SK-N-SH (cell line): ENCODE measurements at places on chromosomes 7 and 10.
A peak's percentile ranks its signal among the peaks of the same experiment; 100 is the strongest.

DNA sequence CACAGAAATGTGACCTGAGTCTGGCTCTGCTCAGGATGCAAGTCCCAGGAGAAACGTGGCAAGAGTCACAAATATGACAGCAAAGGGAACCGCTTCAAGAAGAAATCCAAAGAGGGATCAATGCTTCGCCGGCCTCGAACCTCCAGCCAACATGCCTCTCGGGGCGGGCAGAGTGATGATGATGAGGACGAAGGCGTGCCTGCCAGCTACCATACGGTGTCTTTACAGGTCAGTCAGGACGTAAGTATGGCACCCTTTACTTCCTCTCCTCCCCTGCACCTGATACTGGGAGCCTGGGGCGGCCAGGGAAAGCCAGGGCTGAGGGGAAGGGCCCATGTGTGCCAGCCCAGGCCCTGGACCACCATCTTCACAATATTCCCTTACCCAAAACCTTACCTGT, 18.6 kb upstream of the NFKB2 start:
- DNase-seq, result no peak

DNA sequence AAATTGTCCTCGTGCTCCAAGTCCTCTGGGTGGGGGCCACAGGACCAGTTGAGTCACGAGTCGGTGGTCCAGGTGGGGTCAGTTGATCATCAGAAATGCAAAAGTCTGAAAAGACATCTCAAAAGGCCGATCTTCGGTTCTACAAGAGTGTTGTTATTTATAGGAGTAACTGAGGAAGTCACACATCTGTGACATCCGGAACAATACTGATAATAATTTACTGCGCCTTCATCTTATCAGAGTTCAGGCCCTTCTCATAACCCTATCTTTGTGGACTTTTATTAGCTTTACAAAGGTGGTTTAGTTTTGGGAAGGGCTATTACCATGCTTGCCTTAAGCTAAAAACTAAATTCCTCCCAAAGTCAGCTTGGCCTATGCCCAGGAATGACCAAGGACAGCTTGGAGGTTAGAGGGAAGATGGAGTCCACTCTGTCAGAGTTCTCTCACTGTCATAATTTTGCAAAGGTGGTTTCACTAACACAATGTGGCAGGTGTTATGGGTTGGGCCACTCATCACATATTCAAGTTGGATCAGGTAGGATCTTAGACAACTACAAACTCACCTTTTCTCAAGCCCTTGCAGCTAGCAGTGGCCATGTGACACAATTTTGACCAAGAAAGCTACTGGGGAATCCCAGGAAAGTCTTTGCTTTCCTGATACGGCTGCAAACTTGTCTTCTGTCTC, 54.7 kb upstream of the CHST3 start:
- no peak for DNase-seq

DNA sequence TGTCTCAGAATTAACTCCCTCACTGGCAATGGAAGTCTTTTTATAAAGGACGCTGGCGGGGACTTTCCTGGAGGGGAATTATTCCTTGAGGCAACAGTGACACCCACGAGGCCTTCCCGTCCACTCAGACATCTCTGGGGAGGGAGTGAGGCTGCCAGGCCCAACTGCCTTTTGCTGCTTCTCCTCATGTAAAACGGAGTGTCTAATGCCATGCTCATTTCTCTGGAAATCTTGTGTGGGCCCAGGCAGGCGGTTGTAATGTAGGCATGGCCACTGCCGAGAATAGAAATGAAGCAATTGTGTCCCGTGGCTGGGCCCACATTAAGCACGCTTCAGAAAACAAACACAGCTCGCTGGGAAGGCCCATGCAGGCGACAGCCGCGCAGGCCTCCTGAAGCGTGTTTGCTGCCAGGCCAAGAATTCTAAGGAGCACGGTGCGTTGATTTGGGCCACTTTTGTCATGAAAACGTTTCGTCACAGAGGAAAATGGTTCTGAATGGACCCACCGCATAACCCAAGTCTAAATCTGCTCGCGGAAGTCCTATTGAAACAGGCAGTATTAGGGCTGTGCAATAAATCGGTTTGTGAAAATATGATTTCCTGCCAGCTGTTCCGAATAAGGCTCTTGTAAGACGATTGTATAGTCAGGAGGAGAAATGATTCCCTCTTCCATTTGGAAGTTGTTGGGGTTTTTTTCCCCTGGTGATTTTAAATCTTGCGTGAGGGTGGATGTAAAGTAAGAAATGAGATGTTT, 104.2 kb upstream of the CHST15 start:
- no peak for DNase-seq

DNA sequence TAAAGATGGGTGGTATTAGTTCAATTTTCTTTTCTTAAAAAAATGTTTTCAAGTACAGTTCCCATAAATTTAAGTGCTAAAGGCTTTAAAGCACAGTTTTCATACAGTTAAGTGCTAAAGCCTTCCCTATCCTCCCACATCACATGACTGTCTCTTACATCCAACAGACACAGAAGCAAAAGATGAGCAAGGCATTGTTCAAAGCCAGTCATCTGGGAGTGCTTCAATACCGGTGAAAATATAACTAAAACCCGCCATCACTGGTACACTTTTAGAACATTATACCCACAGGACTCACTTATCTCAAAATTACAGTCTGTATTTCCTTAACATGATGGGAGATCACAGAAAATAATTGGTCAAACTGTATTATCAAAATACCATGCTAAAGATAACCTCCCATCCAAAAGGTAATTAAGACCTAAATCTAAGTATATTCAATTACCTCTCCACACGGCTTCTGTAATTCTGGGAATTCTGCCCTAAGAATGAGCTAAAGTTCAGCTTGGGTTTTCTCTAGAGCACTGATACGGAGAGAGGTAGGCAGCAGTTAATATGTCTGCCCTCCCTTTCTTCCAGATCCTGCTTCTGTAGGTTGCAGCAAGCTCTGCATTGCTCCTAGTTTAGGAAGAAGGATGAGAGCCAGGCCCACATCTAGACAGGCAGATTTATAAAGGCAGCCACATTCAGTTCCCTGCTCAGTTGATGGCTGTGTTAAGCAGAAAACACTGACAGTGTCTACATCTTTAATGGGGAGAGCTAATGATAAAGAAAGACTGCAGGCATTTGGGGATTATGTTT, 474.8 kb upstream of the PFKP start:
- peak; percentile 58 for DNase-seq

GRCh38 chr7:18541181-18541870, 45.8 kb downstream of the HDAC9 start:
- DNase-seq, result no peak

DNA sequence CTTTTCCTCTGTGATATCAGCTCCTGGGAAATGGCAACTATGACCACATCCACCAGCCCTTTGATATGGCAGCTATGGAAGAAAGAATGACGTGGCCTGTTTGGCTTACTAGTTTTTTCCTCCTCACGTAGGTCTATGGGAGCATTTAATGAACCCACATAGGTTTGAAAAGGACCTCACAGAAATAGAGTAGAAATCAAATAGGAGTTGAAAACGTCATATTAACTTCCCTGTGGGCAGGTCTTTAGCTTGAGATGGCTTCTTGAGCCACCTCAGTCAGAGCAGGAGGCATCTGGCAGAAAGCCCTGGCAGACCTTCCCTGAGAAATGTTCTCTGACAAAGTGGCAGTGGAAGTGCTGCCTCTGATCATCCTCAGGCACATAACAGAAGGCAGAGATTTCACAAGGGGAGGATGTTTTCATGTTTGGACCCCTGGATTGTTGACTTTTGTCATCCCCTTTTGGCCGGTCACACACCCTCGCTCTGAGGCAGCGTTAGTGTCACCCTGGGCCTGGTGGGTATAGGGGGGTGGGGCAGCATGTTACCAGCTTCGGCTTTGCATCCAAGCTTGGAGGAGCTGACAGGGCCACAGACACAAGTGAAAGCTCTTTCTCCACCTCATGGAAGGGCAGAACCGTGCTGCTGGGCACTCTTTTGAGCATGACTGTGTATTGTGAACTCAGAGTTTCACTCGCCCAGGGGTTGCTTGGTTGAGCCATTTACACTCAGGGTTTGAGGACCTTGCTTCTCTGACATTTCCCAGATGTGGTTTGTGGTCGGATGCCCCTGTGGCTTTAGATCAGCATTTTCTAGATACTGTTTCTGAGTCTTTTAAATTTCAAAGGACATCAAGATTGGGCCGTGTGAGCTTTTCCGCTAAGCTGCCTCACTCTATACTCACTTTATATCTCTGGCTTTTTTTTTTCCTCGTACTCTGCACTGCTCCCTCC, 184.2 kb downstream of the STK31 start:
- DNase-seq, result peak; percentile 44

- DNase-seq, result no peak
Measured at GRCh38 chr7:107715531-107715930, 28.4 kb upstream of the CBLL1 start.

- DNase-seq, result peak; percentile 31
Measured at GRCh38 chr10:27745732-27746396, at the start of gene MKX. MKX (minus strand) TSS chr10:27745819; CDS start chr10:27743415, 2,404 bp downstream.

GRCh38 chr7:102188746-102189145, 97.9 kb upstream of the SH2B2 start:
- peak; percentile 73 for DNase-seq

GRCh38 chr10:127855976-127856375, 36.8 kb downstream of the CLRN3 start:
- no peak for DNase-seq
